ENCODE measurements at places on chromosomes 16 and 17.

GRCh38 chr17:15501793-15502192 is 34.4 kb upstream of the CDRT4 start:
- DNase-seq, result no peak
- no peak overlapping the region for H3K27ac ChIP-seq
- H3K4me3 ChIP-seq, result no peak overlapping the region

- H3K27me3 ChIP-seq, result no peaks in the 10 kb centered on the region
- peak overlapping the region; percentile 4 for H3K4me3 ChIP-seq
- peak; percentile 35 for DNase-seq
- peaks cover 47% of the 10 kb centered on the region for H3K36me3 ChIP-seq
- H3K27ac ChIP-seq, result peak overlapping the region; percentile 84
Measured at GRCh38 chr16:22358000-22358399, 16.4 kb downstream of the CDR2 start.

- no peaks in the 10 kb centered on the region for H3K27me3 ChIP-seq
- H3K36me3 ChIP-seq, result no peaks in the 10 kb centered on the region
- H3K4me1 ChIP-seq, result no peaks in the 10 kb centered on the region
- no peak overlapping the region for H3K4me3 ChIP-seq
- DNase-seq, result no peak
- H3K27ac ChIP-seq, result no peak overlapping the region
Measured at GRCh38 chr17:70775679-70776078, 606.3 kb downstream of the KCNJ2 start.

GRCh38 chr17:74281799-74282198 is 7.8 kb downstream of the DNAI2 start:
- DNase-seq, result no peak
- H3K36me3 ChIP-seq, result peaks cover 5% of the 10 kb centered on the region
- no peak overlapping the region for H3K4me3 ChIP-seq
- H3K27ac ChIP-seq, result peak overlapping the region; percentile 97

- H3K4me3 ChIP-seq, result no peak overlapping the region
- no peak for DNase-seq
- no peaks in the 10 kb centered on the region for H3K27me3 ChIP-seq
- H3K4me1 ChIP-seq, result peaks cover 49% of the 10 kb centered on the region
Measured at GRCh38 chr17:77124192-77124889, 16.4 kb upstream of the SEC14L1 start.

- H3K4me3 ChIP-seq, result peak overlapping the region; percentile 43
- DNase-seq, result no peak
- no peaks in the 10 kb centered on the region for H3K27me3 ChIP-seq
- peaks cover 14% of the 10 kb centered on the region for H3K36me3 ChIP-seq
- H3K27ac ChIP-seq, result peak overlapping the region; percentile 78
Measured at GRCh38 chr16:8963010-8963820, 491 bp downstream of the USP7 start.

- no peak overlapping the region for H3K27ac ChIP-seq
- H3K27me3 ChIP-seq, result peaks cover 2% of the 10 kb centered on the region
- DNase-seq, result no peak
- H3K4me3 ChIP-seq, result no peak overlapping the region
Measured at GRCh38 chr16:23324727-23325126, 22.6 kb downstream of the SCNN1B start.

DNA sequence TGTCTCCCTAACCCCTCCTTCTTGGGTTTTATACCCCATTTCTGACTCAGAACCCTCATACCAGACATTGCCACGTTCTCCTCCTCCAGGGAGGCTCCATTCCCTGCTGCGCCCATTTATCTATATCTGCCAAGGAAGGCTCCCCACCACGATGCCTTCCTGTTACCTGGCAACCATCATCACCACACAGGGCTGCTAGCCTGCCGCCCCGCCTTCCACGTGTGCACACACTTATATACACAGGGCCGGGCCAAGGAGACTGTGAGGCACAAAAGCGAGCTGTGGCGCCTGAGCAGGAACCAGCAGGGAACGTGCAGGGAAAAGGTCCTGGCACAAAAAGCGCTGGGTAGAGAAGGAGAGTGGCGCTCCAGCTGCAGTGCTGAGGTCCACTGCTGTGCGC is 261.8 kb downstream of the CBLN1 start:
- DNase-seq, result no peak
- H3K27ac ChIP-seq, result no peak overlapping the region
- H3K4me3 ChIP-seq, result no peak overlapping the region

GRCh38 chr16:84054916-84055315 is 12.3 kb upstream of the SLC38A8 start:
- H3K27me3 ChIP-seq, result no peaks in the 10 kb centered on the region
- H3K4me3 ChIP-seq, result no peak overlapping the region
- H3K4me1 ChIP-seq, result no peaks in the 10 kb centered on the region
- DNase-seq, result no peak
- no peak overlapping the region for H3K27ac ChIP-seq

GRCh38 chr17:9434642-9435057 is 141.0 kb downstream of the STX8 start:
- H3K27ac ChIP-seq, result no peak overlapping the region
- H3K4me1 ChIP-seq, result peaks cover 13% of the 10 kb centered on the region
- no peaks in the 10 kb centered on the region for H3K27me3 ChIP-seq
- H3K4me3 ChIP-seq, result no peak overlapping the region
- H3K36me3 ChIP-seq, result no peaks in the 10 kb centered on the region
- DNase-seq, result no peak

GRCh38 chr17:17408236-17408794 is 68.5 kb upstream of the MED9 start:
- H3K36me3 ChIP-seq, result no peaks in the 10 kb centered on the region
- DNase-seq, result no peak
- peak overlapping the region; percentile 62 for H3K27ac ChIP-seq
- peaks cover 71% of the 10 kb centered on the region for H3K4me1 ChIP-seq
- H3K27me3 ChIP-seq, result peaks cover 12% of the 10 kb centered on the region
- no peak overlapping the region for H3K4me3 ChIP-seq

GRCh38 chr17:63249256-63250004 is 196.7 kb downstream of the CYB561 start:
- DNase-seq, result no peak
- no peak overlapping the region for H3K27ac ChIP-seq
- no peaks in the 10 kb centered on the region for H3K36me3 ChIP-seq
- H3K27me3 ChIP-seq, result no peaks in the 10 kb centered on the region
- no peaks in the 10 kb centered on the region for H3K4me1 ChIP-seq

DNA sequence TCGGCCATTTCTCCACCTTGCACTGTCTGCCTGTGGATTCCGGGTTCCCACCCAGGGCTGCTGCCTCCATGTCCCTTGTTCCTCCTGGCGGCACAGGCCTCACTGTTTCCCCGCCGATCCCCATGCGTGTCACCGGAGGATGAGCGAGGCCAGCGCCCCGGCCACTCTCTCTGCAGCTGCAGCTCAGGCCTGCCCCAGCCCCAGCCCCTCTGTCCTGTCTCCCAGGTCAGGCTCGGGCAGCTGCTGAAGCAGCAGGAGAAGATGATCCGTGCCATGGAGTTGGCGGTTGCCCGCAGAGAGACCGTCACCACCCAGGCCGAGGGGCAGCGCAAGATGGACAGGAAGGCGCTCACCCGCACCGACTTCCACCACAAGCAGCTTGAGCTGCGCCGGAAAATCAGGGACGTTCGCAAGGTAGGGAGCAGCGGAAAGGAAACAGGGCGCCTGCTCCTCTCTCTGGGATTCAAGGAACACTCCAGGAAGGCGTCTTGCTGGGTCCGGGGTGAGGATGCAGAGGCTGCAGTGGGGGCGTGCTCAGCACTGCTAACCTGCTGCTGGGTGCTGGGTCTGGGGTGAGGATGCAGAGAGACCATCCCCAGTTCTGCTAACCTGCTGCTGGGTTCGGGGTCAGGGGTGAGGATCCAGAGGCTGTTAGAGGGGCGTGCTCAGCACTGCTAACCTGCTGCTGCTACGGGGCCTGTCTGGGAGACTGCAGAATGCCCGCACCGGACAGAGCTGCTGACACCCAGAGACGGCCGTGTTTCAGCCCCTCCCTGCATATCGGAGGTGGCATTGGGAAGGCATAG is 6.1 kb upstream of the GAA start:
- no peak for DNase-seq
- no peak overlapping the region for H3K27ac ChIP-seq
- no peak overlapping the region for H3K4me3 ChIP-seq
- no peaks in the 10 kb centered on the region for H3K36me3 ChIP-seq

- peaks cover 6% of the 10 kb centered on the region for H3K4me1 ChIP-seq
- H3K27me3 ChIP-seq, result no peaks in the 10 kb centered on the region
- H3K4me3 ChIP-seq, result no peak overlapping the region
- DNase-seq, result no peak
- H3K27ac ChIP-seq, result peak overlapping the region; percentile 22
Measured at GRCh38 chr16:11768849-11769248, 26.2 kb upstream of the TXNDC11 start.

- no peak overlapping the region for H3K4me3 ChIP-seq
- H3K27ac ChIP-seq, result no peak overlapping the region
- DNase-seq, result no peak
Measured at GRCh38 chr16:53680756-53681155, 22.9 kb downstream of the RPGRIP1L start.

- H3K27ac ChIP-seq, result peak overlapping the region; percentile 20
- DNase-seq, result no peak
- H3K36me3 ChIP-seq, result peaks cover 60% of the 10 kb centered on the region
- H3K4me1 ChIP-seq, result peaks cover 3% of the 10 kb centered on the region
- no peaks in the 10 kb centered on the region for H3K27me3 ChIP-seq
- H3K4me3 ChIP-seq, result no peak overlapping the region
Measured at GRCh38 chr17:80283116-80283852, 22.6 kb downstream of the RNF213 start.

DNA sequence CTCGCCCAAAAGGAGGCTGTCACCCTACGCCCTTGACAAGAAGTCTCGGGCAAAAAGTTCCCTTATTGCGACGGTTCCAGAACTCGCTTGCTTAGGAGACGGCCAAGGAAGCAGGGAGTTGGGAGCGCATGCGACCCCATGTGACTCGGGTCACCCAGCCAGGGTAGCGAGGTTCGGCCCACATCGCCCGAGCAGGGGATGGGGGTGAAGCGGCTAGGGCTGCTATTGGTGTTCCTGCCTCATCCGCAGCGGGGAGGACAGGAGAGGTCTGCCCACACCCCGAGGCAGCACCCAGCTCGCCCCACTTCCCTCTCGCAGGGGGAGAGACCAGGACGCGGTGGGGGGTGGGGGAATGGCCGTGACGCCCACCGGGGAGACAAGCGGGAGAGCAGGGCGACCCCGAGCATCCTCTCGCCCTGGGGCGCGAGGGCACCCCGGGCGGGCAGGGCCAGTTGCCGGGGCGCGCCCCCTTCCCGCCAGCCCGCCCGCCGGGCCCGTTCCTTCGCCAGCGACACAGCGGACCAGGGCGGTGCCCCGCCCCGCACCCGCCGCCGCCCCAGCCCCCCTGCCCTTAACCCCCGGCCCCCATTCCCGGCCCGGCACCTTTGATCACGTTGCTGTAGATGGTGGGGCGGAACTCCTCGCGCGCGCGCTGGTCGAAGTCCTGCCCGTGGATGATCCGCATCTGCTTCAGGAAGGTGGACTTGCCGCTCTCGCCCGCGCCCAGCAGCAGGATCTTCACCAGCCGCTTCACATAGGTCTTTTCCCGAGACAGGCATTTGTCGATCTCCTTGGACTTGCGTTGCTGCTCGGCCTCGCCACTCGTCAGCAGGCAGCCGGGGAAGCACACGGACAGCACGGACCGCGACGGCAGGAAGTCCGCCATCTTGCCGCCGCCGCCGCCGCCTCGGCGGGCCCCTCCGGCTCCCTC is 567 bp downstream of the GNA13 start:
- peak overlapping the region; percentile 93 for H3K4me3 ChIP-seq
- peaks cover 48% of the 10 kb centered on the region for H3K36me3 ChIP-seq
- peaks cover 10% of the 10 kb centered on the region for H3K27me3 ChIP-seq
- peaks cover 47% of the 10 kb centered on the region for H3K4me1 ChIP-seq

- peaks cover 27% of the 10 kb centered on the region for H3K36me3 ChIP-seq
- H3K4me1 ChIP-seq, result peaks cover 52% of the 10 kb centered on the region
- peak; percentile 85 for DNase-seq
- peak overlapping the region; percentile 88 for H3K27ac ChIP-seq
- no peaks in the 10 kb centered on the region for H3K27me3 ChIP-seq
Measured at GRCh38 chr17:80261159-80261894, 675 bp downstream of the RNF213 start.

DNA sequence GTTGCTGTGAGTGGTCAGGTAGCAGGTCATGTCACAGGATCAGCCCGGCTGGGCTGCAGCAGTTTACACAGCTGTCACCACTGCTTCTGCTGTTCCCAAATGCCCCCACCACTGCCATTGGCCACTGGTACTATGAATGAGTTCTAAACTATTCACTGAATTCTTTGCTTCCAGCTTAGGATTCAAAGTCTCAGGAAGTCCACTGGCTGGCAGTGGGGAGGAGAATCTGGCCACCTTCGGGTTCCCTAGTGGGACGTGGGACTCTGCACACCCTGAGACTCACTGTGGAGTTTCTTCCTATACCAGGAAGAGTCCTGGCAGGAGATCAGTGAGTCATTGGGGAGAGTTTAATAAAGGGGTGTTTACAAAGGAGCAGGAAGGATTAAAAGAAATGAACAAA is 6.9 kb downstream of the MT1X start:
- no peak overlapping the region for H3K27ac ChIP-seq
- H3K27me3 ChIP-seq, result peaks cover 3% of the 10 kb centered on the region
- H3K36me3 ChIP-seq, result peaks cover 7% of the 10 kb centered on the region
- DNase-seq, result no peak

DNA sequence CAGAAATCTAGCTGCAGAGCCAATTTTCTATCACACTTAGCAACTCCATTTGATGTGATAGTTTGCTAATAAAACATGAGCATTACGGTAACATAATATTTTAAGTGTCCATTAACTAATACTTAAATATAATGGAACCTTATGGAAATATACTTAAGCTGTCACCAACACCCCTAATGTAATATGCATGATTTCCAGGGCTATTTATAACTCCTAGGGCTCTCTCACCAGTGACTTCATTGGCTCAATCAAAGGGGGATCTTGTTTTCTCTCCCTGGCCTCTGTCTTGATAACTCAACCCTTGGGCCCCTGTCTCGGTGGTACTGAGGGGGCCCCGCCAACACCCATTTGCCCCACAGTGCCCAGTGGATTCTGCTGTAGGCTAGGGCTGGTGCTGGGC is 170.4 kb downstream of the SALL1 start:
- H3K4me3 ChIP-seq, result no peak overlapping the region
- DNase-seq, result no peak
- H3K27ac ChIP-seq, result no peak overlapping the region
- H3K36me3 ChIP-seq, result no peaks in the 10 kb centered on the region

- peak overlapping the region; percentile 82 for H3K4me3 ChIP-seq
- no peak for DNase-seq
- no peaks in the 10 kb centered on the region for H3K27me3 ChIP-seq
- H3K36me3 ChIP-seq, result peaks cover 57% of the 10 kb centered on the region
- H3K4me1 ChIP-seq, result peaks cover 45% of the 10 kb centered on the region
- H3K27ac ChIP-seq, result no peak overlapping the region
Measured at GRCh38 chr16:88805340-88805715, 1.7 kb downstream of the CDT1 start.

GRCh38 chr17:31598921-31599571 is 207.6 kb downstream of the RAB11FIP4 start:
- no peaks in the 10 kb centered on the region for H3K27me3 ChIP-seq
- peaks cover 5% of the 10 kb centered on the region for H3K4me1 ChIP-seq
- H3K36me3 ChIP-seq, result no peaks in the 10 kb centered on the region
- no peak for DNase-seq
- H3K27ac ChIP-seq, result no peak overlapping the region
- no peak overlapping the region for H3K4me3 ChIP-seq
